Effector CD8-positive, alpha-beta T cell (primary cell): ENCODE measurements at places on chromosomes 11 and 22.

GRCh38 chr11:3796346-3796745 is 1.0 kb downstream of the NUP98 start:
- no peak for DNase-seq

DNA sequence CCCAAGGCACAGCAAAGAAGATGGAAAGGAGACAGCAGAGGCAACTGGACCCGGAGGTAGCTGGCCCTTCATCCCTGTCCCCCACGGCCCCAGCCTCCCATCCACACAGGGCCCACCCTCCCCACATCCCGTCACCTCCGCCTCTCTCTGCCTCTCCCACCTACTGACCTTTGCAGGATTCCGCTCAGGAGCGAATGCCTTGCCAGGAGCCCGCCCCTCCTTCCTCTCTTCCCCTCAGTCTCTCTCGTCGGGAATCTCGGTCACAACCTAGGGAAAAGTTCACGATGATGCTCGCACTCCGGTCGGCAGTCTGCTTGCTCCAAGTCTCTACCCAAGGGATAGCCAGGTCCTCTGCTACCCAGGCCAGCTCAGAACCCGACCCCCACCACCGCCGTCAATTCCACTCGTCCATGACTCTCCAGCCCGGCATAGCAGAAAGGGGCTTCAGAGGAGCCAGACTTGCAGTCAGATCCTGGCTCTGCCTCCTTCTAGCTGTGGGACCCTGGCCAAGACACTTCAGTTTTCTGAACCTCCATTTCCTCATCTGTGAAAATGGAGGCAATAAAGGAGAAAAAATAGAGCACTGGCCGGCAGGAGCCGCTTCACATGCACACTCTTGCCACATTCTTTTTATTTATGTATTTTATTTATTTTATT is 10.2 kb downstream of the AHNAK start:
- DNase-seq = no peak

DNA sequence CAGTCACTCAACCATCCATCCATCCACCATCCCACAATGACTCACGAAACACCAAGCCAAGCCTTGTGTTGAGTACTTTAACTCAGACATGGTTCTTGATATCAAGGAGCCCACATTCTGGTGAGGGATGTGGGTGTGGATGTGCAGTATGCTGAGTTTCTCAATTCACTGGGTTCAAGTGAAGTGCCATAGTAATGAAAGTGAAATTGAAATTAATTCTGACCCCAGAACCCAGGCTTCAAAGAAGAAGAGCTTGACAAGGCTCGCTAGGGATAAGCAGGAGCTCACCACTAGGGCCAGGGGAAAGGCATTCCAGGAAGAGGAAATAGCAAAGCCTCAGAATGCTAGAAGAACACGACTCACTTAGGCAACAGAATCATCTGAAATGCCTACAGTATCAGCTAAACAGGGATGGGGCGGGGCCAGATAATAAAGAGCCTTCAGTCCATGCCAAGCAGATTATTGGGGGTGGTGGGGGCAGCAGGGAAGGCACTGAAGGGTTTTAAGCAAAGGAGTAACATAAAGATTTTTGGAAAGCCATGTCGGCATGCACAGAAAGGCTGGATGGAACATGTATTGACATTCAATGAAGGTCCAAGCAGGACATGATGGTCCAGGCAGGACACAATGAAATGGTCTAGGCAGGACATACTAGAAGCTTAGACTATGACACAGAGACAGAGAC is 37.2 kb downstream of the RTL6 start:
- no peak for DNase-seq

DNA sequence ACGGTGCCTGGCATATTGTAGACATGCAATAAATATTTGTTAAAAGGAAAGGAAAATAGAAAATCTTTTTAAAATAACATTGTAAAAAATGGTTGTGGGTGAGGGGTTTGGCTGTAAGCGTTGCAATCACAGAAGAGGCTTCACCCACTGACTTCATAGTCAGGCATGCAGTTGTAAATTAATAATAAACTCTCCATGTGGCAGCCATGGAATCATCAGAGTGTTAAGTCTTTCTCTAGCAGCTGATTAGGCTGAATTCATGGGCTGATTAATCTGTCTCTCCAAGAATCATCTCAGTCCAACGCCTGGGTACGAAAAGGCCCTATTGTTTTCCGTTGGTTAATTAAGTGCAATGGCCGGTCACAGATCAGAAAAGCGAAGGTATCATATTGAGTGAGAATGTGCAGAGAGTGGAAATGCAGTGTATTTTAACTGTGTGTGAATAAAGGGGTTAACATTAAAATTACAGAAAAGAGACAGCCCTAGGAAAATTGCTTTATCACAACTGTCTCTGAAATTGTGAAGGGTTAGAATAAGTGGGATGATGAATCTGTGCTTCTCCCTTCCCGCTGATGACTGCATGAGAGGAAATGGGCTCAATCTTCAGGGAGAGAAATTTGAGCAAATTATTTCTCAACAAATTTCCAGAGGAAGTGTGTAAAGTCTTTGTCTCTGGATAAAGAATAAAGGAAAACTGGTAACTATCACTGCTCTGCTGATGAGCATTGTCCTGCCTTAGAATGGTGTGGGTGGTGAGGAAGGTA is 269.0 kb downstream of the FAM76B start:
- no peak for DNase-seq

DNA sequence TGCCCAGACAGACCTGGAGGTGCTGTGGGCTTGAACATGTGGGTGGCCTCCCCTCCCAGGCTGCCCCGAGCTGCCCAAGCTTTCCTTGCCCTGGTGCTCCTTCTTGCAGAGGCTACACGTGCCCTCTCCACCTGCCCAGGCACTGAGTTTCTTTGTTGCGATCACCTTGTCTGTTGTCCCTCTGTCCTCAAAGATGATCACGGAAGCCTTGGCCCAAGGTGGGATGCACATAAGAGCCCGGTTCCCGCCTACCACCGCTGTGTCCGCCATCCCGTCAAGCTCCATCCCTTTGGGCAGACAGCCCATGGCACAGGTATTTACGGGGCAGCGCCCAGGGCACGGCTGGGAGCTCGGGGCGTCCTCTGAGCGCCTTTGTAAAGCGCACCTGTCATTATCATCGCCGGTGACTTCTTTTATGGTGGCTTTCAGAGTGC is 67.5 kb downstream of the MED15 start:
- no peak for DNase-seq

- DNase-seq = no peak
These were observed 10.4 kb downstream of the MYRF start for GRCh38 chr11:61762798-61763197.

- DNase-seq = no peak
These were observed 398.4 kb downstream of the CNTN5 start for GRCh38 chr11:99418927-99419720.

- no peak for DNase-seq
These were observed 18.8 kb upstream of the AMOTL1 start for GRCh38 chr11:94749369-94749768.
